ENCODE measurements at places on chromosomes 5 and 9. TPM values are rescaled to one million over a fixed set of nuclear protein-coding genes. Genes with fewer than 3 reads are reported as not detected.

Gene MARVELD2
- total RNA-seq = 2.7 TPM

Gene FAM221B
- total RNA-seq = not detected

Gene CARTPT
- not detected for total RNA-seq

Gene SPINK13
- not detected for total RNA-seq

Gene NUTM2F
- not detected for total RNA-seq

Gene CLTB
- total RNA-seq = 128 TPM

Gene GFRA3
- total RNA-seq = 0.11 TPM

Gene NPR3
- 18.5 TPM for total RNA-seq

Gene SREK1IP1
- total RNA-seq = 8.7 TPM

Gene NUTM2G
- total RNA-seq = not detected

Gene ATP6V0E1
- 318 TPM for total RNA-seq

Gene OBP2A
- not detected for total RNA-seq

Gene PTGES
- total RNA-seq = 131 TPM

Gene CCNO
- total RNA-seq = 7.5 TPM

Gene MORN5
- total RNA-seq = not detected

Gene SURF2
- 36.5 TPM for total RNA-seq

Gene SLC6A19
- 0.07 TPM for total RNA-seq

Gene PPP3R2
- total RNA-seq = not detected

Gene NTRK2
- total RNA-seq = 0.04 TPM

Gene COL15A1
- 0.29 TPM for total RNA-seq

Gene TNC
- total RNA-seq = 1.0 TPM

Gene NTNG2
- 3.2 TPM for total RNA-seq

Gene INSL4
- total RNA-seq = 16.3 TPM

Gene PITX1
- 14.2 TPM for total RNA-seq

Gene UNC13B
- total RNA-seq = 10.2 TPM

Gene IFNA14
- not detected for total RNA-seq

Data from A549 treated with ZK216348 at 1 μM for 4 hours (cell line).